ENCODE measurements at places on chromosomes 7 and 10.
A peak's percentile ranks its signal among the peaks of the same experiment; 100 is the strongest.

DNA sequence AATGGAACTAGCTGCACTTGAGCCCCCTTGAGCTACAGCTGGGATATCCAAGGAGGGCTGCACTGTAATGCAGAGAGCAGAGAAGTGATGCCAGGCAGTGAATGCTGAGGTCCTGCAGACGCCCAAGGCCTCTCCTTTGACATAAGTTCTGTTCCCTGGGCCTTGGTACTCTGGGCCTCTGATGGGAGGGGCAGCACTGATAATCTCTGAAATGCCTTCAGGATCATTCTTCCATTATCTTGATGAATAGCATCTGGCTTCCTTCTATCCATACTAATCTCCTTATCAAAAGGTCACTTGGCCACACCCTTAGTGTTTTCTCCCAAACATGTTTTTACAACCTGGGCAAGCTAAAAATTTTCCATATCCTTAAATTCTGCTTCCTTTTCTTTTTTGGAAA lies 6.9 kb downstream of the GRB10 start:
- DNase-seq = no peak

- no peak for DNase-seq
Observed at GRCh38 chr7:112439476-112439875, 10.8 kb upstream of the IFRD1 start.

DNA sequence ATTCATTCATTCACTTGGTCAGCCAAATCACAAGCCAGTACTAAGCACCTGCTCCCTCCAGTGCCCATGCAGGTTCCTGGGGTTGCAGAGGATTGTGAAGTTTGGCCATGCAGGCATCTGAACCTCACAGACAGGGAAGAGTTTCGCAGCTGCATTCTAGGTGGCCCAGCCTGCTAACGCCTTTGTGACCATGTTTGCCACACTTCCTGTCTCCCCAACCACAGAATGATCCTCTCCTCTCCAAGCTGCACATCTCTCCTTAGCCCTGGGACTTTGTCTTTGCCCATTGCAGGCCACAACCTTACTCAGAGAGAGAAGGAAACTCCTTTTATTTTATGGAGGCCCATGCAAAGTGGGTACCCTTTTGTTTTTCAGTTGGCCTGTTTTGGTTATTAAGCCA lies 31.8 kb downstream of the EPDR1 start:
- DNase-seq = no peak

- no peak for DNase-seq
Observed at GRCh38 chr10:109306698-109307097, 616.6 kb downstream of the XPNPEP1 start.

DNA sequence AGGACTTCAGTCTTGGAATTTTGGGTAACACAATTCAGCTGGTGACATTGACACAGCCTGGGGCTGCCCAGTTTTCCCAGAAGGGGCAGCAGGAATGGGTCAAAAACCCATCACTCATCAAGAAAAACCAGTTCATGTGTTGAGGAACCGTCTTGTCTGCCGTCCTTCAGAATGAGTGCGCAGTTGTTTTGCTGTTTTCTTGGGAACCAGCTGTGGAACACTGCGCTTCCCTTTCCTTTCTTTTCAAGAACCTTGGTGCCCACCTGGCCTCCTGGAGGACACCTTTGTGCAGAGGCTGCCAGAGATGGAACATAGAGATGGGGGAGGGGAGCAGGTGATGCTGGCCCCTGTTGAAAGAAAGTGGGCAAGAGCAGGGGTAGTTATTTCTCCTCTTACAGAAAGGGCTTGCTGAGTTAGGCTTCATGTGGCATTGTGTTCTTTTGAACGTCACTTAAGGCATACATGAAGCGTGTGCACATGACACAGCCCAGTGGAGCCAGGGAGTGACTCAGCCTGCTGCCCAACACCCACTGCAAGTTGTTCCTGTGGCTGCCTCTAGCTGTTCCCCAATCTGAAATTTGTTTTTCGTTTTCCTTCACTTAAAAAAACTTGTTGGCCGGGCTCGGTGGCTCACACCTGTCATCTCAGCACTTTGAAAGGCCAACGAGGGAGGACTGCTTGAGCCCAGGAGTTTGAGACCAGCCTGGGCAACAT lies 87.4 kb upstream of the TNS3 start:
- peak; percentile 81 for DNase-seq

- DNase-seq = no peak
Observed at GRCh38 chr10:75955973-75956502, 524.6 kb downstream of the LRMDA start.

DNA sequence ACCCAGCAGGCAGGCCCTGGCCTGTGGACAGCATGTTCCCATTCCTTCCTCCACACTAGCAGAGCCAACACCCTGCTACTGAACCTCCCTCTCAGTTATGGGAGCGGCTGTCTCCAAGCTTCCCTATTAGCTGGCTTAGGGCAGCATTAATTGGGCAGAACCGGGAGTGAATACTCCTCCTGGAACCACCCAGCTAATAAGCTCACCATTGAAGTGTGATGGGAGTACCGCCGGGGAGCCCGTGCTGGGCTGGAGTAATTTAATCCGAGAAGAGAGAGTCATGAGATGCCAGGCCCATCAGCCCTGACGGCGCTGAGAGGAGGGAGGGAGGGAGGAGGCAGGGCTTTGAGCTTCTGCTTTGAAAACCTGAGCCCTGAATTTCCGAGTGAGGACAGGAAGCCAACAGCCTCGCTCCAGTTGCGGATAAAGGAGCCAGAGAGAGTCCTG lies 31.8 kb upstream of the ELFN1 start:
- DNase-seq = no peak

DNA sequence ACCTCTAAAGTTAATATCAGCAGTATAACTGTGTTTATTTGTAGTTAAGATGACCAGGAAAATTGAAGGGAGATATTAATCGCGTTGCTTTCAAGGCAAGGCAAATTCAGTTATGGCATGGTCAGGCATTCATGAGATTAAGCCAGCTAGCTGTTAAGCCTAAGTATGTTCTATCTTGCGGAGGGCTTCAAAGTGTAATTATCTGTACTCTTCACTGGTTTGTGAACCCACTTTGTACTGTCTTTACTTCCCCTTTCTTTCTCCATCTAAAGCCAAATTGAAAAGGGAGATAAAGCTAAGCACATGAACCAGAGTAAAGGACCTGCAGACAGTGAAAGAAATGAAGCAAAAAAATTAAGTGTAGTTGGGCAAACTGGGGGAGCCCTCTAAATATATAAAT lies 483.1 kb upstream of the NRP1 start:
- DNase-seq = no peak

GRCh38 chr10:89090756-89091445 lies 100.3 kb downstream of the FAS start:
- DNase-seq = no peak

GRCh38 chr7:51471981-51472296 lies 155.3 kb upstream of the COBL start:
- no peak for DNase-seq

DNA sequence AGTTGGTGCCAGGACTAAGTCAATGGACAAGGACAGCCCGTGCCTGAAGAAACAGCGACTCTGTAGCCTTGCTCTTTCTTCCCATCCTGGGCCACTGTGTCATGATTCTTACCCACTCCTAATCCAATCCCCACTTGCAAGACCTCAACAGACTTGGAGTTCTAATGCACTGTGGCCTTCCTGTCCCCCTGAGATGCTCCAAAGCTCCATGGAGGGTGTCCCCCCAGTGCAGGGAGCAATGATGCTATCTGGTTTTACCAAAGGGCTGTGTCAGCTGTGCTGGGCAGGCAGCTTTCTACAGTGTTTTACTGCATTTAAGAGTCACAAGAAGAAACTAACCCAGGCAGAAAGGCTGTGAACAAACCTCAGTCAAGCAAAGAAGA lies 108.1 kb downstream of the PRKAG2 start:
- no peak for DNase-seq

- DNase-seq = no peak
Observed at GRCh38 chr7:21942955-21943354, 2.7 kb downstream of the CDCA7L start.

- DNase-seq = no peak
Observed at GRCh38 chr10:132194726-132195125, 8.0 kb downstream of the DPYSL4 start.

- no peak for DNase-seq
Observed at GRCh38 chr10:130336617-130337304, 200.6 kb downstream of the GLRX3 start.

DNA sequence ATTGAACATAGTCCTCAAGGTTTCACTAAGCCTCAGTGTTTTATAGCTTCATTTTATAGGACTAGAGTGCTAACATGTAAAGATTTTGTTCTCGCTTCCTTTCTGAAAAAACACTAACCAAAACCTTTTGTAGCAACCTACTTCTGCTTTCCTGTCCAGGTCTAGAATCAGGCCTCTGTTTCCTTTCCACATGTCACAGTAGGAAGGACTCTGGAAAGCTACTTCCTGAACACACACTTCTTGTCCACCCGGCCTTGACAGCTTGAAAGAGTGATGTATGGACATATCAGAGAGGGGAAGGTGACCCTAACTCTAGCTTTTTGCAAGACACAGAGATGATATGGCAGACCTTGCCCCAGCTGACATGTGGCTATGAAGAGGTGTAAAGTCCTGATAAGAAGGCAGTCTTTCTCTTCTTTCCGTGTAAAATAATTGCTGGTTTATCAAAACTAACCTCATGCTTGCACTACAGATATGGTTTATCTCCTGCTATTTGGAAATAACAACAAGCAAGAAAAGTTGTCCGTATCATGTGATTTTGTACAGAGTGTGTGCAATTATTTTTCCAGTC lies 175.4 kb downstream of the SKAP2 start:
- peak; percentile 89 for DNase-seq

DNA sequence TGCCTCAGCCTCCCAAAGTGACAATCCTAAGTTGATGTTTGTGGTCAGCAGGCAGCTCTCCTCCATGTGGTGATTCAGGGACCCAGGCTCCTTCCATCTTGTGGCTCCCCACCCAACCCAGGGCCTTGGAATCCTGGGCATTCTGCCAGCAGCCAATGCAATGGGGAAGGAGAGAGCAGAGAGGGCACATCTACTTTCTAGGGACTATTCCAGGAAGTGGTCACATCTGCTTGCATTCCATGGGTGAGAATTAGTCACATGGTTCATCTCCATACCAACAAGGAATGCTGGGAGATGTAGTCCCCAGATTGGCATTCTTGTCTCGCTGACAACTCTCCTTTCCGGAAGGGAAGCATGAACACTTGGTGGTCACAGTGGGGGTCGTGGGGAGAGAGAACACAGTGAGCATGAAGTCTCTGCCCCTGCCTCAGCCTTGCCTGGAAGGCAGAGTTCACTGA lies 9.9 kb upstream of the SRRM3 start:
- no peak for DNase-seq

DNA sequence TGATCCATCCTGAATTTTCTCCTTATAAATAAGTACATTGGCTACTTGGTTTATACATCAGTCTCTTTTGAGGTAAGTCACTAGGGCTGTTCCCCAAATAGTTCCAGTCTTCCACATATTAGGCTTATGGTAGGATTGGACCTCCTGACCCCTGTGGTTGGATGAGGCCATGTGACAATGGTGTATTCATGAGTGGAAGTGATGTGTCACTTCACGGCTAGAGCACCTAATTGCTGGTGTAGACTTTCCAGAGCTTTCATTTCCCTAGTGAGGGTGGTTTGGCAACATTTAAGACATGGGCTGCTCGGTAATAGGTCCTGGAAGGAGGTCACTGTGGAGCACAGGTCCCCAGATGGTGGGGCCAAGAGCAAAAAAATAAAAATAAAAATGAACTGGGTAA lies 141.2 kb upstream of the ABCB5 start:
- no peak for DNase-seq

DNA sequence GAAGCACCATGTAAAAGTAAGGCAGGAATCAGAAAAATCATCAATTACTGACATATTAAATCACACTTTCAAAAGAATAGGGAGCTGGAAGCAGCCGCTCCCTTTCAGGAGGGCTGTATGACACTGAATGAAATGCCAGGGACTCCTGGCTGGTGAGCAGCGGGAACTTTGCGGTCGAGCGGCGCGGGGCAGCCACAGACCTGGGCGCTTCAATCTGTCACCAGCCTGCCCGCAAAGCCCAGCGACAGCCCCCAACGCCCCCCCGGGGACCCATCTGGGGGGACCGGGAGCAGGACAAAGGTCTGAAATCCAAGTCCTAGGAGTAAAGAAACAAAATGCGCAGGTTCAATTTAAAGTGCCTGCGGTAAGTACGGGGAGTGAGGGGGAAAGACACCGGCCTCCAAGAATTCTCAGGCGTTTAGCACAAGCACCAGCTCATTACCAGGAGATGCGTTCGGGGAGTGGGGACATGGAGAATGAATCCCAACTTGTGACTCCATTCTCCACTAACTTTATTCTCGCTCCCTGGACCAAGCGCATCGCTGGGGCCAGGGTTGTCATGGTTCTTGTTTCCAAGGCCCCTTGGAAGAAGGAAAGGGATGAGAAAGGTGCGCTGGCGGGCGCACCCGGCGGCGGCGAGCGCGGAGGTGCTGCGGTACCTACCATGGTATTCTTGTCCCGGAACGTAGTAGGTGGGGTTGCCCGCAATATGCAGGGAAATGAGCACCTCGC lies 824 bp downstream of the RELN start:
- no peak for DNase-seq

GRCh38 chr10:63865210-63865609 lies 344.0 kb downstream of the REEP3 start:
- no peak for DNase-seq

- no peak for DNase-seq
Observed at GRCh38 chr7:148230296-148230695, 360.3 kb upstream of the C7orf33 start.

GRCh38 chr7:16594061-16594460 lies 51.5 kb downstream of the ANKMY2 start:
- no peak for DNase-seq

DNA sequence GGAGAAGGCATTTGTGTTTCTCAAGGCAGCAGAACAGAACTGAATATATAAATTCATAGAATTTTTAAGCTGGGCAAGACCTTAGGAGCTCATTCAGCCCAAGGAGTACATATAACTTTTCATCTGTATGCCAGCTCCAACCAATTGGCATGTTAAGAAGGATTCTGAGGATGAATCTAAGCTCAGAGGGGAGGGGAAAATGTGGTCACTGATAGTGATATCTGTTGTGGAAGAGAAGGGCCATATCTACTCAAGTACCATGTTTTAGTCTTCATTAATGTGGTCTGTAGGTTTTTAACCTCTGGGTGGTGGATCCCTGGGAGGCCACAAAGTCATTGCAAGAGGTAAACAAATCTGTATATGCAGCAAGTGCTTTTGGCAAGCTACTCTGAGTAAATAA lies 6.4 kb downstream of the CALD1 start:
- no peak for DNase-seq

DNA sequence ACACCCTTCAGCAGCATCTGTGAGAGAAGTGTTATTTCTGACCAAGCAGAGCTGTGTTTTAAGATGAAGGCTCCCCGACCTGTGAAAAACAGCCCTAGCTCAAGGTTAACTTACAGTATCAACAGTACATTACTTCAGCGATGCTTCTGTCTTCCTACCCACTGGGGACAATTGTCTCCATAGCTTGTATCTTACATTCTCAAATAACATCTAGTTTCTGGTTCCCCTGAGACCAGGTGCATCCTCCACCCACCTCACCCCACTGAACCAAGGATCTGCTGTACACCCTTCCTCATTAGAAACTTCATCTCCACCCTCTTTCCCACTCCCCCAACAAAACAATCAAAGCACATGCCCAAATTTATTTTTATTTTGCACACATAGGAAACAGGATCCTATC lies 102.0 kb downstream of the VOPP1 start:
- DNase-seq = no peak

Data from erythroblast (primary cell).